SJSA1 (cell line): ENCODE measurements at places on chromosomes 5 and 9. TPM values are rescaled to one million over a fixed set of nuclear protein-coding genes. Genes with fewer than 3 reads are reported as not detected.

The LCN10 gene
- not detected in 2 replicates for total RNA-seq

The ACTBL2 gene
- not detected in 2 replicates for total RNA-seq

The NXNL2 gene
- 0.68 and 1.1 TPM in 2 replicates for total RNA-seq

DNA sequence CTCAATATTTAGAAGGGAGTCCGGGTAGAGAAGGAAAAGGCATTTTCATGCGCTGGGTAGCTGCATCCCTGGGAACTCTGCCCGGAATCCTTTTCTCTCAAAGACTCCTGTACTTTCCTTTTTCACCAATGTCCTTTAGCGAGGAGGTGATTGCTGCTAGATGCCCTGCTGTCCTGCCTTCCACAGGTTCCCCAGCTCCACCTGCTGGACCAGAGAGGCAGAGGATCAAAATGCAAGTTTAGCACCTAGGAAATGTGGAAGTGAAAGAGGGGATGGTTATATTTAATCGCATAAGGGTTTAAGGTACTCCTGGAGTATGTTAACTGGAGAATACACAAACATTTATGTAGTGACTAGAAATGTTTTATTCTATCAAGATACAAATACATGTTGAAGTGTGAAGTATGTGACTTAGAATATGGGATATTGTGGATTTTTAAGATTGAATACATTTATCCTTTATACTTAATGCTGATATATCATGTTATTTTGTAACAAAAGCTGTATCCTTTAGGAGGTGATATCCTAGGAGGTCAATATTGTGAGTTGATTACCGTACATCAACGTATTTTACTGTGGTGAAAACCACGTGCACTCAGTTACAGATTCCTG is 145.7 kb downstream of the ARHGAP26 start:
- no peak for DNase-seq

GRCh38 chr5:116930616-116931015 is 356.0 kb upstream of the SEMA6A start:
- DNase-seq = no peak

DNA sequence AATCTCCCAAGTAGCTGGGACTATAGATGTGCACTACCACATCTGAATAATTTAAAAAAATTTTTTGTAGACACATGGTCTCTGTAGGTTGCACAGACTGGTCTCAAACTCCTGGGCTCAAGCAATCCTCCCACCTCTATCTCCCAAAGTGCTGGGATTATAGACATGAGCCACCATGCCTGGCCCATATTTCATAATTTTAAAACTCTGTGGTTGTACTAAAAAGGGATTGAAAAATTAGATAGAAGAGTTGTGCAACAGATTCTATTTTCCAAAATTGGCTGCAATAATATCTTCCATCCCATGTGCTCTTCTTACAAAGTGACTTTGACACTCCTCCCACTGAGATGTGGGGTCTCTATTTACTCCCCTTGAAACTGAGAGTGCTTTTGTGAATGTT is 7.6 kb upstream of the UHRF2 start:
- DNase-seq = no peak

DNA sequence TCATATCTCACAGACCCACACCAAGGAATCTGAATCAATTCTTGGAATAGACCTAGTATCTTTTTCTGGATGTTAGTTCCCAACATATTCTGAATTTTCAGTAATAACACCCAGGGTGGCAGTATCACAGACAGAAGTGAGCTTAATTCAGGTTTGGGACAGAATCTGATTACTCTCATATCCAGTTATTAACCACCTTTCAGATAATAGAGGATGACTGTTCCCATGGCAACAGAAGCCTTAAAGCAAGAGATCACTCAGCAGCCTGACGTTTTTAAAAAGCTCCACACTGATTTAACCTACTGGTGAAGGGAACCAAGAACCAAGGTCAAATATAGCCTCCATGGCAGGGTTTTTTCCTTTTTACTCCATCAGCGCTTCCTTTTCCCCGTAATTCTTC is 68.4 kb downstream of the ACTBL2 start:
- no peak for DNase-seq

- DNase-seq = no peak
Measured at GRCh38 chr5:18605186-18605585, 970.9 kb downstream of the TAF11L14 start.

DNA sequence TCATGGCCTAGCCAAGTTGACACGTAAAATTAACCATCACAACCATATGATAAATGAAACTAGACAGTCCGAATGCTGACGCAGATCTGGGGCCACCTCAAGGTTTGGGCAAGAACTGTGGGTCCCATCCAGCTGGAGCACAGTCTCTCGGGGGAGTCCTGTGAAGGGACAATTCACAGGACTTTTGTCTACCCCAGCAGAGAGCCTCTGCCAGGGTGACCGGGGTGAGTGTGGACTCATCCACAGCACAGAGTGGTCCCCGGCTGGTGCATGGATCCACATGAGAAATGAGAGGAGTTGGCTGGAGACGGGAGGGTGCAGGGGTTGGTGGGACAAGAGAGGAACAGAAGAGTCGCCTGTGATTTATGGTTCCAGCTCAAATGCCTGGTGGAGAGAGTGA is 17.7 kb upstream of the MED10 start:
- no peak for DNase-seq

DNA sequence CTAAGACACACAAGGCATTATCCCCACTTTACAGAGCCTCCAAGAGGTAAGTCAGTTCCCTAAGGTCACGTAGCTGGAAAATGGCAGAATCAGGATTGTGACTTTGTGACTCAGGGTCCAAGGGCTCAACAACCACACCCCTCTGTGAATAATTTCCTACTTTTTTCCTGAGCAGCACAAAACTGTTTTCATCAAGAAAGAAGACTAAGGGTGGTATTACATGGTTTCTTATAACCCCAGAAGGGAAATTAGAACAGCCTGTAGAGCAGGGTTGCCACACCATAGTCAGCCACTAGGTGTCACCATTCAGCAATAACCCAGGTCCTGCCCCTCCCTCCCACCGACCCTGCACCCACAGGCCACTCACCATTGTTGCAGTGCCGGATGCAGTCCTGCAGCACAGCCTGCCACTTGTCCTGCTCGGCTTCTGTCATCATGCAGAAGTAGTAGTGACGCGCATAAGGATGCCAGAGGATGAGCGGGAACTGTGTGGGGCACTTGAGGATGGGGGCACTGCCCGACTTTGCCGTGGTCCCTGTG is 72.1 kb downstream of the LRSAM1 start:
- DNase-seq = no peak
